ENCODE measurements at places on chromosomes 6 and 20. TPM values are rescaled to one million over a fixed set of nuclear protein-coding genes. Genes with fewer than 3 reads are reported as not detected.

Gene SLC4A11
- total RNA-seq = 1.9 TPM

Gene FUCA2
- total RNA-seq = 14.4 TPM

Gene GPR63
- 2.7 TPM for total RNA-seq

Gene APCDD1L
- not detected for total RNA-seq

Gene SNAI1
- total RNA-seq = 2.3 TPM

Gene KCNK15
- 0.76 TPM for total RNA-seq

Gene TFAP2D
- not detected for total RNA-seq

Gene DLK2
- total RNA-seq = 1.6 TPM

Gene MAP7
- 1.1 TPM for total RNA-seq

Gene CTAGE9
- not detected for total RNA-seq

Gene SEC23B
- 108 TPM for total RNA-seq

Gene FNDC11
- 0.16 TPM for total RNA-seq

Gene SLC18B1
- 3.8 TPM for total RNA-seq

Gene GHRH
- total RNA-seq = not detected

Gene PRSS16
- total RNA-seq = not detected

Gene ANGPT4
- not detected for total RNA-seq

Gene NKX2-4
- total RNA-seq = not detected

Gene XKR7
- total RNA-seq = not detected

Gene KCNK16
- not detected for total RNA-seq

Gene SLC22A16
- total RNA-seq = not detected

Gene SLC17A2
- total RNA-seq = not detected

Gene OPRM1
- total RNA-seq = not detected

Measured in activated CD4-positive, alpha-beta T cell treated with anti-CD3 and anti-CD28 coated beads, Interleukin-2, amount 10 ng/mL, durations not matched to agents 24 days and 14 days (primary cell).